DMS79 treated with DMSO at 0.1 percent for 48 hours (cell line): ENCODE measurements at places on chromosomes 4 and X.

GRCh38 chrX:31435592-31435991, 363.8 kb upstream of the FTHL17 start:
- DNase-seq = no peak

DNA sequence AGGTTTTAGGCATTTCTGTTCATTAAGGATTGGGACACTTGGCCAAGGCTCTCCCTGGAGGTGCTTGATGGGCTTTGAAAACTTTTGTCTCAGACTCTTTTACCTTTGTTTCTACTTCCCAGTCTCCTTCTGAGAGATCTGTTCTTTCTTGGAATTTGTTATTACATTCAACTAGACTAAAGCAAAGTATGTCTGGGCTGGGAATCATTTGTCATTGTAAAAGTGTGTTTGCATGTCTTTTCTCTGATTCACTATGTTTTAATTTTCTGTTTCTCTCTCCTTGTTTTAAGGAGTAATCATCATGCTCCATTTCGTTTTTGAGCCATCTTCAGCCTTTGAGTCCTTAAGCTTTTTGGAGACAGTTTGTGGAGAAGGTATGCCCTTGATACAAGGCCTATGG, 12.2 kb upstream of the PGRMC2 start:
- DNase-seq = no peak

- no peak for DNase-seq
These were observed 68.2 kb downstream of the HEPH start for GRCh38 chrX:66232296-66232695.

GRCh38 chrX:24020306-24020876, 6.6 kb downstream of the KLHL15 start:
- no peak for DNase-seq

DNA sequence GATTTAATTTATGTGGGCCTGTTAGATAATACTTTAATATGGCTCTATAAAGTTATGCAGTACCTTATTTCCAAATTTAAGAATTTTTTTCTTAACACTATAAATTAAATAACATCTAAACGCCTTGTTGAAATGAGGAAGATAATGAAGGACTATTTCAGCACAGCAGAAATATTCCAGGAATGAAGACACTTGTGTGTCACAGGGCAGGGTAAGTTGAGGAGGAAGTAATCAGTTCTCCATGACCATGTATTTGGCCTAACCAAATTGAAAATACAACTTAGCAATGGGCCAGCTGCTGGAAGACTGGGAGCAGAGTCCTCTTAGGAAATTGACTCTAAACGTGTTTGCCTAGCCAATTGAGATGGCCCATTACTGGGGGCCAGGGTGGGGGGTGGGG, 16.9 kb downstream of the CXCL3 start:
- DNase-seq = no peak

DNA sequence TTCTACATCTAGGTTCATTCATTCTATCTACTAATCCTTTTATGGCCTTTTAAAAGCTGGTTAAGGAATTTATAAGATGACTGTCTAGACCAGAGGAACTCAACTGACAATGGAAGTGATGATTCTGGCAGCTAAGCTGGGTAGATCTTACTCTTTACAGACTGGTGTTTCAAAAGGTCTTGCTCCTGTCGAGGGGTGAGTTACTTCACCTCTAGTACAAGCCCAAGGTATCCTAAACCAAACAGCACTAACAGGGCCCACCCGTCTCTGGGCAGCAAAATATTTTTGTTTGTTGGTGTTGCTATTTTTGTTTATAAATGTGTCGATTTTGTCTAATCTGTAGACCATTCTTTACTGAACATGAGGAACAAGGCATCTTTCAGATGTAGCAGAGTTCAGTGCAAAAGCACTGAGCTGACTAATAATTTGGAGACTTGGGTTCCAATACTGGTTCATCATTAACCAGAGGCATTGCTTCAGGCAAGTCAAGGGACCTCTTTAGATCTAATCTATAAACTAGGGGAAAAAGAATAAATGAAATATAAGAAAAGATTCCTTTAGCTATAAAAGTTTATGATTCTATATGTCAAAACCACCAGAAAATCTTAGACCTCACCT, 90.3 kb upstream of the FRG1 start:
- no peak for DNase-seq

DNA sequence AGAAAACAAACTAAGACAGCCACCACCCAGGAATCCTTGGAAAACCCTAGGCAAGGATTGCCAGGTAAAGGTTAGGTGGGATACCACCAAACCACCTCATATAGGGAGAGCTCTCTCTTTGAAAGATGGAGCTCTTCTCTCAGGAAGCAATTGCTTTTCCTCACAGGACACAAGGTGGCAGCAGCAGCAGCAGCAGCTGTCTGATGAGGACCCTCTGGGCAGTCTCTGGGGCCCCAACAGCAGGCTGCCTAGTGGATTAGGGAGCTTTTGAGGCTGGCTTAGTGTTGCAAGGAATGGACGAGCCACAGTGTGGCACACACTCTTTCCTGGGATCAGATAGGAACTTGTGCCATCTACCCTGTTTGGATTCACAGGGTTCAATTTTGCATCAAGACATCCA, 41.4 kb upstream of the CHRDL1 start:
- DNase-seq = no peak

DNA sequence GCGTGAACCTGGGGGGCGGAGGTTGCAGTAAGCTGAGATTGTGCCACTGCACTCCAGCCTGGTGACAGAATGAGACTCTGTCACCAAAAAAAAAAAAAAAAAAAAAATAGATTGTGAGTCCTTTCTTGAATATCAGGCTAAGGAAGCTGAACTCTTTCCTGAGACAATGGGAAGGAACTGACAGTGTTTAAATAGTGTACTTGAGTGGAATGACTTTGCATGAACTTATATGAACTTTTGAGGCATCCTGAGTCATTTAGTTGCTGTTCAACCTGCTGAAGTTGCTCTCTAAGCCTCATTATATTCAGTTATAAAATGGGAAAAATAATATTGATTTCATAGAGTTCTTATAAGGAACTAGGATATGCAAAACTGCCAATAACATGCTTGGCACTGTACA, 79.3 kb upstream of the LIMCH1 start:
- DNase-seq = no peak

DNA sequence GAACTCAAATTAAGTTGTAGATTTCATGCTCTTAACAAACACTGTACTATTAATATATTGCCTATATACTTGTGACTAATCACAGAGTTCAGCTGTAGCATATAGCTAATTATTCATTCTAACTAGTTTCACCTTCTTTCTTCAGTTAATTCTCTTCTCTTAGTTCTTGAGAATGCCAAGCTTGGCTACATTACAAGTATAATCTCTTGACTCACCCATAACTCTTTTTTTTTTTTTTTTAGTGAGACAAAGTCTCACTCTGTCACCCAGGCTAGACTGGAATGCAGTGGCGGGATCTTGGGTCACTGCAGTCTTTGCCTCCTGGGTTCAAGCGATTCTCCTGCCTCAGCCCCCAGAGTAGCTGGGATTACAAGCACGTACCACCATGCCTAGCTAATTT, 5.4 kb downstream of the KLHL5 start:
- DNase-seq = no peak

- DNase-seq = no peak
These were observed 11.3 kb upstream of the ARAP2 start for GRCh38 chr4:36255577-36255976.

DNA sequence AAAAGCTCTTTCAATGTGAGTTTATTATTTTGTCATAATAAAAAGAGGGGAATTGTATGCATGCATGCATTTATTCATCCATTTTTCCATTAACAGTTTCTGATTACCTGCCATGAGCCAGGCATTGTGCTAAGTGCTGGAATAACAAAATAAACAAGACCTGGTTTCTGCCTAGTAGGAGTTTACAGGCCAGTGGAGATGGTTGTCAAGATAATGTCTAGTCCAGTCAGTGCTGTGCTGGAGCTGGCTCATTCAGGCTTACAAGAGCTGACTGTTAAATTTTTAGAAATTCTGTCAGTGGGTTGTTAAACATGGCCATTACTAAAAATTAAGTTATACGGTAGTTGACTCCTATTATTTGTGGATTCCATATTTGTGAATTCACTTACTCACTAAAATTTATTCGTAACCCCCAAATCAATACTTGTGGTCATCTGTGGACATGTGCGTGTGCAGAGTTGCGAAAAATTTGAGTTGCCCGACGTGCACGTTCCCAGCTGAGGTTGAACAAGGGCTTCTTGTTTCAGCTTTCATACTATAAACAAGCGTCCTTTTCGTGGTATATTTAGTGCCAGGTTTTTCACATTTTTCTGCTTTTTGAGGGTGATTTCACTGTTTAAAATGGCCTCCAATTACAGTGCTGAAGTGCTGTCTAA, 172.3 kb upstream of the RPS6KA3 start:
- no peak for DNase-seq

- no peak for DNase-seq
These were observed 67.1 kb downstream of the MID1IP1 start for GRCh38 chrX:38868321-38868720.

GRCh38 chrX:6851140-6851539, 296.4 kb upstream of the STS start:
- DNase-seq = no peak

DNA sequence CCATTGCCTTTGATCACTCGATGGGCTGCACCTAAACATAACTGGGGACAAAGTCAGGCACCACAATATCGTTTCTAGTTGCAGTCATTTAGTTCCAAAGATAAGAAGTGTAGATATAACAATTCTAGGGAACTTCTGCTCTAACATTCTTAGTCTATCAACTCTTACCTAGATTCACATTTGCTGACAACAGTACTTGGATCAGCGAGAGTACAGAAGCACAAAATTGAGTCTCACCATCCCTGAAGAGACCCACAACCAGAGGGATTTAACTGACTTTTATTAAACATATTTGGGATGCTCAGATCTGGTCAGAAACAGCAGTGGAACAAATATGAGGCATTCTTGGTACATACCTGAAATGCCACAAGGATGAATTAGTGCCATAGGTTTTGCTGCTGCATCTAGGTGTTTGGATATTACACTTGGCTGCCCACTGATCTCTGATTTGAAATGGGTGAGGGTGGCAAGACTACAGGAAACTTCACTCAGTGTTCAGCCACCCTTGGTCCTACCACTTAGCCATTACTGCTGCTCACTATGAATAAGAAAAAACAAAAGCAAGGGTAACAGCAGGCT, 28.9 kb upstream of the HUWE1 start:
- DNase-seq = no peak

GRCh38 chr4:46146993-46147392, 23.1 kb upstream of the GABRG1 start:
- DNase-seq = no peak
